ENCODE measurements at places on chromosomes 16 and 17.
A peak's percentile ranks its signal among the peaks of the same experiment; 100 is the strongest.

DNA sequence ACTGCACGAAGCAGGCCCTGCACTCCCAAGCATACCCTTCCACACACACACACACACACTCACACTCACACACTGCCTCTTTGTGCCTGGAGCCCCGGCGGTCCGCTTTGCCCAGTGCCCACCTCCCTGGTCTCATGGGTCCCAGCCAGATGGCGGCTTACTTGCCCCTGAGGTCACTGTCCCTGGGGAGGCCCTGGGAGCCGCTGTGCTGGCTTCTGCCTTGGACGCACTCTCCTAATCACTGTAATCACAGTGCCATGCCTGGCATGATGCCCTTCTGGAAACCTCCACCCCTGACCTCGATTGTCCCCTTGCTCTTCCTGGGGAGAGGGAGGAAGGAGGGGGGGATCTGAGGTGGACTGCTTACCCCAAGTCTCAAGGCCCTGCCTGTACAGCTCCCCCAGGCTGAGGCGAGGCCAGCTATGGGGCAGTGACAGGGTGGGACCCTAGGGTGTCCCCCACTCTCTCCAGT lies 36.0 kb downstream of the ARHGAP23 start:
- peak; percentile 85 for DNase-seq

- DNase-seq, result no peak
These were observed 44.7 kb downstream of the METRNL start for GRCh38 chr17:83123896-83124801.

- no peak for DNase-seq
These were observed 110.3 kb downstream of the C17orf67 start for GRCh38 chr17:56723421-56723820.

DNA sequence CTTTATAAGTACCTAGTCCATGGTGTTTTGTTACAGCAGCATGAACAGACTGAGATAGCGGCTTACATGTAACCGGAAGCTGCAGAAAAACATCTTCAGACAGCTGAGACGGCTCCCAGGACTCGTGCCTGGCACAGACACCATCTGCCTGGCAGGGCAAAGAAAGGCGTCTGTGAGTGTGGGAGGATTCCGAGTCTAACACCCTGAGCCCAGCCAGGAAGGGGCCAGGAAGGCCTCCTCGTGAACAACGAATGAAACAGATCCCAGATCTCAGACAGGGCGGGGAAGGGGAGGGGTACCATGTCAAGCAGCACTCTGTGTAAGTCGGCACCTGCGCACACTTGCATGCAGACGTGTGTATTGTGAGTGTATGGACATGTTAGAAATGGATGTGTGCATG lies 4.4 kb upstream of the CSNK1D start:
- DNase-seq, result no peak

DNA sequence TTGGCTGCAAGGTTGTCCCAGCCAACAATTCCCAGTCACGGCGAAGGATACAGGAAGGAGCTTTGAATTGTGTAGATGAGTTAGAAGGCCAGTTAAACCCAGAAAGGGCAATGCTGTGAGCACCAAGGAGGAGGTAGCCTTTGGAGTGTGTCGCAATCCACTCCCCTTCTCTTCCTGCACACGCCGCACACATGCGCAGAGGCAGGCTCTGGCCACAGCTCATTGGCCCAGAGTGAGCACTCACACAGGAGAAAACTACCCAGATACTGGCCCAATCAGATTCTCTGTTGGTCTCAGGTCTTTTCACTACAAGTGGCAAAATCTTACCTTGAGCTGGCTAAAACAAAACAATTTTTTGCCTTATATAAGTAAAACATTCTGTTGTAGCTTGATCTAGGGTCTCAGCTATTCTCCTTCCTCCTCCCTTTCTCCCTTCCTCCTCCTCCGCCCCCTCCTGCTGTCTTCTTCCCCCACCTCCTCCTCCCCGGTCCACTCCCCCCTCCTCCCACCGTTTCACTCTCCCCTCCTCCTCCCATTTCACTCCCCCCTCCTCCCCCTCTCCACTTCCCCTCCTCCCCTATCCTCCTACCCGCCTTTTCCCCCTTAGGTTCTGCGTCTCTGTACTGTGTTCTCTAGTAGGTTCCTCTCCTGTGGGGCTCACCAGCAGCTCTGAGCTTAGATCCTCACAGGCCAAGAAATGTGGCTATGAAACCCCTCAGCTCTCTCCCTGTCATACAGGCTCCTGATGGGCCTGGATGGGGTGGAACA lies 344.9 kb downstream of the CPPED1 start:
- DNase-seq, result no peak

DNA sequence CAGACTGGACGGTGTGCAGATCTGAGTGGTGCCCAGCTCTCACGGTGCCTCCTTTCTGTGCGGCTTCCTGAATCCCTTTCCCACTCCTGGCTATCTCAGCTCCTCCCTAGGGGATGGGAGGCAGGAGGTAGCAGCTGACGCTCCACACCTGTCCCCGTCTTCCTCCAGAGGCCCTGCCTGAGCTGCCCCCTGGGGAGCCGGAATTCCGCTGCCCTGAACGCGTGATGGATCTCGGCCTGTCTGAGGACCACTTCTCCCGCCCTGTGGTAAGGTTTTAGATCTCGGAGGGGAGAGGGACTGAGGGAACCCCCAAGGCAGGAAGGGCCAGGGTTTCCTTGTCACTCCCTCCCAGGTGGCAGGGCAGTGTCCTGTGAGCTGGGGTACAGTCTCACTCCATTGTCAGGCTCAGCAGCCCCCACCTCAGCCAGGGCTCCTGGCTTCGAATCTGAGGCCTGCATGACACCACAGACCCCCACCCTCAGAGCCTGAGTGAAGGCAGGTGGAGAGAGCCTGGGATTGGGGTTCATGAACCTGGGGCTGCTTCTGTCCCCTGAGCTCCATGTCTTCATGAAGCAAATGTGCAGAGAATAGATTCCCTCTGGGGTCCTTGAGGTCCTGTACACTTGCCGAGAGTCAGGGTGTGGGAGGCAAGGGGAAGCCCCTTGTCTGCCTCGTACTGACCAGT lies 6.6 kb downstream of the DEF8 start:
- DNase-seq, result no peak

- no peak for DNase-seq
These were observed 57.6 kb upstream of the B4GALNT2 start for GRCh38 chr17:49074851-49075540.

DNA sequence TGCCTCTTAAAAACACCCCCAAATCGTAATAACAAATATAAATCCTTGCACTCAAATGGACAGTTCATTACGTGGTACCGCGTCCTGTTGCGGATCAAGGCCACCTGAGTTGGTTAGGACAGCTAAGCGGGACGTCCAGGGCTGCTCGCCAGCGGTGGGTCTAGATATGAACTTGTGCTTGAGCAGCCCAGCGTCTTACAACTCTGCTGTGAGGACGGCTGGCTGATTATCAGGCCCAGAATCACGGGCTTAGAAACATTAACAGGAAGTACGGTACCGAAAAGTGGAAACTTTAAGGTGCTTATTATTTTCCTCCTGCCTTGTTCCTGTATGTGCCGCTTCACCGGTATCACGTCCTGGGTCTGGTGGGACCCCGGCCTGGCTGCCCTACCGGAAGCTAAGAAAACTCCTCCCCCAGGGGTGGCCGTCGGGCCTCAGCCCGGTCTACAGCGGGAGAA lies 832 bp upstream of the SRRM2 start:
- no peak for DNase-seq

DNA sequence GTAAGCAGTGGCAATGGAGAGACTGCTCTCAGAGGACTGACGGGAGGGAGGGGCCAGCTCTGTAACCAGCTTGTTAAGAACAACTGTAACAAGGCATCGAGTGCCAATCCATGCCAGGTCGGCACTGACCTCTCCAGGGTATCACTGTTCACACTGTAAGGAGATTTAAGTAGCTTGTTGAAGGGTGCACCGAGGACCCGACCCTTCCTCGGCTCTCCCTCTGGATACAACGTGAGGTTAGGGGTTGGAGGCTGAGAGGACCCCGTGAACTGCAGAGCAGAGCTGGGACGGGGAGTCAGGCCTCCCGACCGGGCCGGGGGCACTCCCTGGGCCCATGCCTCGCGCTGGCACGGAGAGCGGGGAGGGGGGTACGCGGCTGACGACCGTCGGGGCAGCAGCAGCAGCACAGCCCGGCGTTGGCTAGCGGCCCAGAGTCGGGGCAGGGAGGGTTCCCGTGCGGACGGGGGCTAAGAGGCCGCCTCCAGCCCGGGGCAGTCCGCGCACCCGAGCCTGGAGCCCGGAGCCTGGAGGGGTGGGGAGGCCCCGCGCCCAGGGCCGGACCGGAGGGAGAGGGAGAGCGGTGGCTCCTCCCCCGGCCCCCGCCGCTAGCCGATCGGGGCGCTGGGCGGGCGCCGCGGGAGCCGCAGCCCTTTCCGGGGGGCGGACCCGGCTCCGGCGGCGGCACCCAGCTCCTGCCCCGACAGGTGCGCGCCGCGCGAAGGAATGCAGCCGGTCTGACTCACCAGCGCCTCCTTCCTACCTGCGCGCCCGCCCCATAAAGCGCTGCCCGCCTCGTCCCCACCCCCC lies at the start of gene ITGB4:
Gene ITGB4 (plus strand): TSS at position 804 of the 807 bp plus-strand sequence. CDS start 3,245 bp downstream, outside the sequence.
- peak; percentile 45 for DNase-seq

DNA sequence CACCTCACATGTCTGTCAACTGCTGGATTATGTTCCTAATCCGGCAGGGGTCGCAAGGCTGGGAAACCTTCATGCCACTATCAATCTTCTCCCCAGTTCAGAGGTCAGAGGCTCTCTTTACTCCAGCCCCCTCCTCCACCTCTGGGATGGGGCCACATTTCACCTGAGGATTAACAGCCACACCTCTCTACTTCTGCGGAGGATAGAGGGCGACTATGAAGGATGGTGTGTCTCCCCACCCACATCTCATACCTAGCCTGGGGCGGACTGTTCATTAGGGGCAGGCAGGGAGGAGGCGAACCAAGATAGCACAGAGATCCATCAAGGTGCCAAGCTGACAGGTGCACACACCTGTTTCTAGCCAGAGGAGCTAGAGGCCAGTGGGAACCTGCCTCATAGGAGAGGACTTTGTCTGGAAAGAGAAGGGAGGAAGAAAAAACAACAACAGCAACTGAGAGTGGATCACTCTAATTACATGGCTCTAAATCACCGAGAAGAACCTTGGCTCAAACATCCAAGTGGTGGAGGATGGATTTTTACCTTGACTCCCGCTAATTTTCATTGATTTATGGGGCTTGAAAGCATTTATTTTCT lies 41.9 kb upstream of the SKAP1 start:
- DNase-seq, result no peak

- DNase-seq, result no peak
These were observed 48.3 kb upstream of the GPR139 start for GRCh38 chr16:20122011-20122410.

GRCh38 chr16:11806721-11807120 lies 9.7 kb upstream of the ZC3H7A start:
- DNase-seq, result no peak

DNA sequence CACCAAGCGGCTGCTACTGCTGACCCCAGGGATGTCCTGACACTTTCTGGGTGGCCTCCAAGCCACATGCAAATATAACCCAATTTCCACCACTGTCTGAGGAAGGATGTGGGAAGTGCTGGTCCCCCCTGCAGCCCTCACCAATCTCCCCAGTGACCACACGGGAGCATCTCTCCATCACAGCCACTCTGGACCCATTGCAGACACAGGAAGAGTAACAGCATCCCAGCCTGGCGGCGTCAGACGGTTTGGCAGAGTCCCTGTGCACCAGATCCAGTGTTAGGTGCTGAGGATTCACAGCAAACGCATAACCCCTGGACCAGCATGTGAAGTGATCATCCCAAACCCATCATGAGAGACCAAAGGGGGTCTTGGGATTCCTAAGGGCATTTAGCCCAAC lies 163.7 kb upstream of the TNRC6C start:
- DNase-seq, result no peak

DNA sequence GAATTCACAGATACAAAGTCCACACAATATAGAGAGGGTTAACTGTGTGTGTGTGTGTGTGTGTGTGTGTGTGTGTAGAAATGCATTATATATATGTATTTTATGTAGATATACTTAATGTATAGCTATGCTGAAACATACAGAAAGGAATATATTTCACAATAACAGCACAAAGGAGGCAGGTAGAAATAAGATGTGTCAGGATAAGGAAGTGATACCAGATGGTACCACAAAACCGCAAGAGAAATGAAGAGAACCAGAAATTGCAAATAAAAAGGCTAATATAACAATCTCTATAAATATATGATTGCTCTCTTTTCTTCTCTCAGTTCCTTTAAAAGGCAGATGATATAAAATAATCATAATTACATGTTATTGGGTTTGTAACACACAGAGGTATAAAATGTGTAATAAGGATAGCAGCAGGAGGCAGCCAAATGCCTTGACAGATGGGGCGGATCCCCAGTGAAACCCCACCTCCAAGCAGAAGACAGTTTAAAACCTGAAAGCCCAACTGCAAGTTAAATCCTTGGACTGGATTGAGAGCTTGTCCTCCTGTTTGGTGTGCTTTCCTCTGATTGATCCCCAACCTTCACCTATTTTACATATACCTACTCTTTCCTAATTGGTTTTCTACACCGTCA lies 365.4 kb upstream of the C16orf82 start:
- DNase-seq, result no peak

DNA sequence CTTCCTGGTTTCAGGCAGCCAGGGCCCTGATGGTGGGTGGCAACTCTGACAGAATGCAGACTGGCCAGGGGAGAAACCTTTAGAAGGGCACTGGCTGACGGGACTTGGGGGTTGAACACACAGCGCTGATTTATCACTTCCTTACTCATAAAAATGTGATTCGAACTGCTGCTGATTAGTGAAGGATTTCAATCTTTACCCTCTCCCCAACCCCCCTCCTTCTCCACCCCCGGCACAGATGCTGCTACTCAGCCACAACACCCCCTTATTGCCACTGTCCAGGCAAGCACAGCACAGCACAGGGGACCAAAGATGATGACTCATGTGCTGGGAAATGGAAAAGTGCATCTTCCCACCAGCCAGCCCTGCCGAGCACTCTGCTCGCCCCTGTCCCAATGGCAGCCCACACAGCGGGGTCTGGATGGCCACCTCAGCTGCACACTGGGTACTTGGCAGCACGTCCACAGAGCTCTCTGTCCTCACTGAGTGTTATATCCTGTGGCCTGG lies 70.1 kb downstream of the SMG6 start:
- DNase-seq, result no peak

DNA sequence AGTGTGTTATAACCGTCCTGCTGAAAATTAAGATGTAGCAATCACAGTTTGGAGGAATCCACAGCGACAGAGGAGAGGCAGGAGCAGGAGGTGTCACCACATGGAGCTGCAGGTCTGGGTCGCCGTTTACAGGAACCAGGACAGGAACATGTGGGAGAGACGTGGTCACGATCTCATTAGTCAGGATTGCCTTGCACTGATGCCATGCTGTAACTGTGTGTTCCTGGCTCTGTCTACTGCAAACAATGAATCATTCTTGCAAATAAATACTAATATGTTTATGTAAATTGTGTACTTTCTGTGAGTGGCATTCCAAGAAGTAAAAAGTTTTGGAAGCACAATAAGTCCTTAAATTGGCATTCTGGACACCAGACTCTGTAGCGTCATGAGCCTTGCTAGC lies 271.8 kb downstream of the CPPED1 start:
- no peak for DNase-seq

Data from putamen (tissue), 1 donor.